ENCODE measurements at places on chromosomes 5 and 9.

- no peak for DNase-seq
Observed at GRCh38 chr9:12463641-12464040, 229.5 kb upstream of the TYRP1 start.

DNA sequence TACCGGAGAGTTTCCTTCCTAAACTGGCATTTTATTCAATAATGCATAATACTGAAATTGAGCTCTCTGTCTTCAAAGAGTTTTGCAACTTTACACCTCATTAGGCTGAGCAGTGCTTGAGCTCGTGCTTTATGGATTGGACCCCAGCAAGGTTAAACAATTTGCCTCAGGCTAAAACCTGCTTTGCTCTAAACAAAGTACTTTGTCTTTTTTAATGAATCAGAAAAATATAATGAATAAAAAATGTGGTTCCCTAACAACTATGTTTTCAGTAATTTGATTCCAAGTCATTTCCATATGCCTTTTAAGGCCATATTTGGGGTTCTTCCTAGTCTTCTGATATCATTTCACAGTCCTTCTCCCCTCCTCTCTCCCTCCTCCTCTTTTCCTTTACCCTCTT is 20.0 kb downstream of the ZNF366 start:
- no peak for DNase-seq

DNA sequence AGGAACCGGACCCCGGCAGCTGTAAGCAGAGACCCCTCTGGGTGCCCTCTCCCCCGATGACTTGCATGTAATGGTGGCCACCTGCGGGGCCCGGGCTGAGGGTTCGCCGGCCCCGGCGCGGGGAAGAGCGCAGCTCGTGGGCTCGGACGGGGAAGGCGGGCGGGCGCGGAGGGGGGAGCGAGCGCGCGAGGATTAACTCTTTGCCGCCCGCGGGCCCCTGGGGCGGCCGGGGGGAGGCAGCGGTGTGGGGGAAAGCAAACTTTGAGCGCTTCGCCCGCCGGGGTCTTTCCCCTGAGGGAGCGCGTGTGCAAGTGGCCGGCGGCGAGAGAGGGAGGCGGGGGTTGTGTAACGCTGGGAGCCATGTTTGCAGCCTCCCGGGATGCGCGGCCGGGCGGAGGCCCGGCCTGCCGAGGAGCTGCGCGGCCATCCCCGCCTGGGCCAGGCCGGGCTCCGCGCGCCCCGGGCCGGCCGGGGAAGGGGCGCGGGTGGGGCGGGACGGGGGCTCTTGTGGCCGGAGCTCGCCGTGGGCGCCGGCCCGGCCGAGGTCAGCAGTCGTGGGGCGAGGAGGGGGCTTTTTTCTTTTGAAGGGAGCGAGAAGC is 547 bp downstream of the ANP32B start:
- peak; percentile 63 for DNase-seq

DNA sequence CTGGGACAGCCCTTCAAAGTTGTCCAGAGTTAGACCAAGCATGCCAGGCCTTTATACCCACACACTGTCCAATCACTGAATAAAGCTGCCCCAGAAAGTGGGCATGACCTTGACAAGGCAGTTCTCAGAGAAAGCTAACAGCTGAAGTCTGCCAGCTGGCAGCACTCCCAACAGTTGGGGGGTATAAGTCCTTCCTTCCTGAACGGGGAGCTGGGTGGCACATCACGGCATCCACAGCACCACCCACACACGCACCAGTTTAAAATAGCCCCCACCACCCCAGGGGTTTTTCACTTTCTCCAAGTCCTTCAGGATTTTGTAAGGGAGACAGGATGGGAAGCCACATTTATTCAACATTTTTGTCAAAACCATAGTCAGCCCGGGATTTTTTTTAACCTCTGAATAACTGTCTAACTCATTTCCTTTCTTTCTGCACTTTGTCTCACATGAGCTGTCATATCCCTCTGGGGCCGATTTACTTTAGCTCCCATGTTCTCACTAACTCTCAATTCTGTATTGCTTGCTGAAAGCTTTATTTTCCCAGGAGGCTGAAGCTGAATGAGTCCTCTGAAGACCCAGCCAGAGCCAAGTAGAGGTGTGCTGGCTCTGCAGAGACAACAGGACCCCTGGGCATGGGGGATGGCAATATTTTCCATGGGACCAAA is 15.4 kb downstream of the FAM81B start:
- no peak for DNase-seq

DNA sequence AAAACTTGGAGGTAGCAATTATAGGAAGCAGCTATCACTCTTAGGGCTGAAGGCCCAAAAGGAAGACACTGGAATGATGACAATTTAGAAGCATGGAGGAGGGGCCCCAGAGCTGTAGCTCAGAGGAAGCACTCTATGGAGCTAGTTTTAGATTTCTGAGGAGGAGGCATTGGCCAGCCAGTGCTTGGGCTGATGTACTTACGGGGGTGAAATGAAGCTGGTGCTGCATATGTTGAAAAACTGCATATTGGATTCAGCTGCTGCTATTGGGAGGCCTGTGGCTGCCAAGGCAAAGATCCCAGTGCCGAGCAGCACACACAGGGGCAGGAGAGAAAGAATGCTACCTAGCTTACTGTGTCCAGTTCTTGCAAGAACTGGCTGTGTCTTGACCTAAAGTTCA is 53.9 kb upstream of the HMHB1 start:
- no peak for DNase-seq

DNA sequence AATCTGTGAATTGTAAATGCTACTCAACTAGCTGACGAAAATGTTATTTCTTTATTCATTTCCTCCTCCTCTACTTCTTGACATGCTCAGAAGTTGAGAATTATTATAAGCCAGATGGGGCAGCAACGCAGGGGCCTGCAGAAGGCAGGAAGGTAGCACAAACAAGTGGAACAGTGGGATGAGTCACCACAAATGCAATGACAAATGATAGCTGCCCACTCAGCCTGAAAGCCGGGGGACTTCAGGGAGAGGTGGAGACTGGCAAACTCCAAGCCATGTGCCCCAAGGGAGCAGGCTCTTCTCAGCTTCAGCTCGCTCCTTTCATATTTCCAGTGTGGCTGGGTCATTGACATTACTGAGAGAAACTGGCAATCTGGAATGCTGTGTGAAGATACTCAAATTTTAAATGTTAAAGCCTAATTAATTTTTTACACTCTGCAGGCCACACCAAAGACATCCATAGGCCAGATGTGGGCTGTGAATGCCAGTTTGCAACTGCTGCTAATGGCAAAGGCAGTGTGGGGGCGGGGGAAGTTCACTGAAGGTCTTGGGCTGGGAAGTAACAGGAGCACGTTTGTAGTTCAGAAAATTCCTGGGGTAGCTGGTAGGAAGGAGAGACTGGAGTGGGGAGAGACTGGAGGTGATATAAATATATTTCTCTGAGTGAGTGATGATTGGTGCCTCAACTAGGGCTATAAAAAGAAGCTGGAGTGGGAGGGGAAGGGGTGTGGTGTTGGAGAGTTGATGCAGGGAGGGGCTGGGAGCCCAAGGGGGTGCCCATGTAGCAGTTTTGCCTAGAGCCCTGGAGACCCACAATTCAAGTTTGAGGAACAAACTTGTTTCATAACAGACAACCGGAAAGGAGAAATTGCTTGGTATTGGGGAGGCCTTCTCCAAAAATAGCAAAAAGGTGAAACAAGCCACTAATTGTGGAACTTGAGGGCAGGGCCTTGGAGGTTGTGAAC is 20.8 kb upstream of the ADRB2 start:
- peak; percentile 40 for DNase-seq

DNA sequence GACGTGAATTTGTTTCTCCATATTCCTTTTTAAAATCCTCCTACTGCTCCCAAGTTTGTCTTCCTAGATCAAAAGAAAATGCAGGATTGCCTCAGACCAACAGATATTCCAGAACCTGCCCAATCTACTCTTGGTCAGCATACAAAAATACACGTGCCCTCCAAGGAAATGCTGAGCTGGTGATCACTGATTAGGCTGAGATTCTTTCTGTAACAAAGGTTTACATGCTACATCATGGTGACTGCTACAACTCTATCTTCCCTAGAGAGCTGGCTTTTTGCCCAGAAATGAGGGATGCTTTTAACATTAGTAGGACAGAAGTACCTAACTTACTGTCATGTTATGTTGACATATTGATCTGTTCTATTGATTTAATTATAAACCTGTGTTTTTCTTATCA is 35.5 kb downstream of the OR2Y1 start:
- no peak for DNase-seq

- peak; percentile 13 for DNase-seq
Observed at GRCh38 chr5:141879941-141880738, 1.9 kb upstream of the PCDH1 start.

- no peak for DNase-seq
Observed at GRCh38 chr5:135116160-135116561, 82.1 kb upstream of the PITX1 start.

DNA sequence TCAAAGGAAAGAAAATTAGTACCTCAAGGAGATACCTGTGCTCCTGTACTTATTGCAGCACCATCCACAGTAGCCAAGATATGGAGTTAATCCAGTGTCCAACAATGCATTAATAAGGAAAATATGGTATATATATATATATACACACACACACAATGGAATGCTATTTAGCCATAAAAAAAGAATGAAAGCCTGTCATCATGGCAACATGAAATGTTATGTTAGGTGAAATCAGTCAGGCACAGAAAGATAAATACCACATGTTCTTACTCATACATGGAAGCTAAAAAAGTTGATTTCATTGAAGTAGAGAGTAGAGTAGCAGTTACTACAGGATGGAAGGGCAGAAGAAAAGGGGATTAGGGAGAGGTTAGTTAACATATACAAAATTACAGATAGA is 601.5 kb downstream of the ANXA1 start:
- no peak for DNase-seq

- DNase-seq, result no peak
Observed at GRCh38 chr9:38251036-38251860, 141.3 kb upstream of the ALDH1B1 start.

- no peak for DNase-seq
Observed at GRCh38 chr5:156411185-156411613, 84.2 kb downstream of the SGCD start.

GRCh38 chr5:59420596-59420995 is 472.9 kb downstream of the PDE4D start:
- no peak for DNase-seq

- no peak for DNase-seq
Observed at GRCh38 chr5:9551567-9552537, 6.0 kb upstream of the SEMA5A start.

GRCh38 chr9:120490888-120491595 is 88.9 kb downstream of the CDK5RAP2 start:
- DNase-seq, result no peak

DNA sequence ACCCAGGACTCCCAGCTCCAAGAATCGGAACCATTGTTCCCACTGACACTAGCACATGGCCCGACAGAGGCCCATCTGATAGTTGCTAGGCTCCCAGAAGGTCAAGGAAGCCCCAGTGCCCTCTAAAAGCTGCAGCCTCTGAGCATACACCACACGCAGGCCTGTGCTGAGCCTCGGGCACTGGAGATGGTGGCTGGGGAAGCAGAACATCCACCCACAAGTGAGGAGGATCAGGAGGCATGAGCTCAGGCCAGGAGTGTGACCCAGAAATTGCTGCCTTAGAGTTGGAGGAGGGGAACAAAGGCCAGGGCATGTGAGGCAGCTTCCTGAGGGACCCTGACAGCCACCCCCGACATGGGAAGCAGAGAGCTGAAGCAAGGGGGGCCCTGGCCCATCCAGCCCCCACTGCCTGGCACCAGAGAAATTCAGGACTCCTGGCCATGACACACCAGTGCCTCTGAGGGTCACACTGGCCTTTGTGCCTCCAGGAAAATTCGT is 21.4 kb downstream of the IPPK start:
- DNase-seq, result no peak

DNA sequence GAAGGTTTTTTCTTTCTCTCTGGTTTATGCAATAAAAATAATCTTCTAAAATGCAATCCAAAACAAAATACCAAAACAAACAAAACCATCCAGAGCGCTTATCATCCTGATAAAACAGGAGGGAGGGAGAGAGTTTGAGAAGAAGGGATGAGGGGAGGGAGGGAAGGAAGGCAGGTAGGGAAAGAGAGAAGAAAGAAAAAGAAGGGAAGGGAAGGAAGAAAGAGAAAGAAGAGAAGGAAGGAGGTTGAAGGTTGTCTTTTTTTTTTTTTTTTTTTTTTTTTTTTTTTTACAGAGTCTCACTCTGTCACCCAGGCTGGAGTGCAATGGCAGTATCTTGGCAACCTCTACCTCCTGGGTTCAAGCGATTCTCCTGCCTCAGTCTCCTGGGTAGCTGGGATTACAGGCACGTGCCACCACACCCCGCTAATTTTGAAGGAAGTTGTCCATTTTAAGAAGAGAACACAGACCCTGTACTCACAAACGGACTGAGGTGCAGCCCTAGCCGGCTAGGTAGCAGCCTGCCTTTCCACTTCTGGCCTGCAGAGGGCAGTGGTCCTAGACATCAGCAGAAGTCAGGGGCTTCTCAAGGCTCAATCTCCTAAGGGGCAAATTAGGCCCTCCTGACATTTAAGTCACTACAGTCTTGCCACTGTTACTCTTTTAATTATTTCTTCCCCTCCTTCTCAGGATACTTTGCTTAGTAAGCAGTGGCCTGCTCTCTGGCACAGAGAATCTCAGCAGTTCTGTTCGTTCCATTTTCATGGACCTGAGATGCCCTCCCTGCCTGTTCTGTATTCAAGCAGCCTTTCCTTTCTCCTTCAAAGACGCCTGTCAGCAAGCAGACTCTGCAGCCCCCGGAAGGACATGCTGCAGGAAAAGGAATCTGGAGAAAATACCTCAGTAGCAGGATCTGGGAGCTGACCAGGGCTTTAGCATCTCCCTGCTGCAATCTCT is 76.4 kb downstream of the EPB41L4B start:
- DNase-seq, result peak; percentile 75

DNA sequence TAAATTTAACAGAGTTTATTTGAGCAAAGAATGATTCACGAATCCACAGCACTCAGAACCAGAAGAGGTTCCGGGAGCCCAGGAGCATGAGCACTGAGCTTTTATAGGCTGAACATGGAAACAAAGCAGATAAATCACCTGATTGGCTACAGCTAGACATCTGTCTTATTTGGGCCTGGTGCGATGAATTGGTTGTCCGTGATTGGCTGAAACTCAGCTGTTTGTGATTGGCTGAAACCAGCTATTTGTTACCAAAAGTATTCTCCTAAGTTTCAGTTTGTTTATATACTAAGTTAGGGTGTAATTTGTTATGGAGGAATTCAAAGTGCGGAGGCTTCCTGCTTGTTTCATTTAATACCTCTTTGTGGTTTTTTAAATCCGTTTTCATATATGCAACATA is 15.8 kb upstream of the LCP2 start:
- no peak for DNase-seq

GRCh38 chr5:10330511-10331230 is 22.8 kb upstream of the MARCHF6 start:
- DNase-seq, result no peak

Measured in OCI-LY7 (cell line).